ENCODE measurements at places on chromosomes 16 and 17. TPM values are rescaled to one million over a fixed set of nuclear protein-coding genes. Genes with fewer than 3 reads are reported as not detected.

DNA sequence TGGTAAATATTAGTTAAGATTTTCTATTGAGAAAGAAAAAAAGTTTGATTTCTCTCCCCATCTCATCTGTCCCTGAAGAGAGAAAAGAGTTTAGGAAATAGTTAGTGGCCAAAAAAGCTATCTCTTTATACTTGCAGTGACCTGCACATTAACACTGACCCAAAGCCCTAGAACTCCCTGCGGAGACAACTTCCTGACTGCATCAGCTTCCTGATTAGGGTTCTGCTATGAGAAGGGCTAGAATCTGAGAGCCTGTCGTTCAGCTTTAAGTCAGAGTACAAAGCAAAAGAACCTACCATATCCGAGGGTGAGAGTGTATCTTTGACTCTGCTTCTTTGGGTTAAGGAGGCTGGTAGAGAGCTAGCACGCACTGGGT is 24.7 kb downstream of the LIMD2 start:
- DNase-seq = no peak

SLC5A11 gene
- total RNA-seq = 0.11 TPM

GRCh38 chr16:75238132-75238852 is 13.1 kb downstream of the BCAR1 start:
- DNase-seq = no peak

DNA sequence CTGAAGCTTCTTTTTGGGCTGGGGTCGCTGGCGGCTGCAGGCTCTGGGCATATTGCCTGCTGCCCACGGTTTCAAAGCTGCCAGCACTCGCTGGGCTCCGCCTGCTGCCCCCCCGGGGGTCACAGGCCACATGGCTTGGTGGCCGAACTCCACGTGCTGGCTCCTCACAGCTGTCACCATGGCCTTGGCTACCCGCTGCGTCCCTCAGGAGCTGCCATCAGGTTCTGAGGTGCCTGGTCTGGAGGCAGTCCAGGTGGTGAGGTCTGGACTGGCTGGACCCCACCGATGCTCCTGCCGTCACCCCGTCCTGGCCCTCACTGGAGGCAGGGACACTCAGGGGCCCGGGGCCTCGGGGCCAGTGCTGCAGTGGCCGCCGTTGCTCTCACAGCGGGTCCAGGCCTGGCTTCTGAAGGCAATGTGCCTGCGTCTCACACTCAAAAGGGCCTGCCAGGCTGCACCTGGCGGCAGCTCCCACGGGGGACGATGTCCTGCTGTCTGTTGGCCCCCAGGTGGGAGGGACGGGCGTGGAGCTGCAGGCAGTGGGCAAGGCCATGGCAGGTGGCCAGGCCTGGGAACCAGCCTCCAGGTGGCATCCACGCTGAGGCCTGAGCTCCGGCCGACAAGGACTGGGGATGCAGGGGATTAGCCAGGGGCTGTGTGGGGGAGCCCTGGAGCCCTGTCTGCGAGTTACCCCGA is 13.3 kb downstream of the CAPN15 start:
- no peak for DNase-seq

ENDOV gene
- 11.2 TPM for total RNA-seq

GRCh38 chr17:59825533-59826322 is 67.0 kb downstream of the TUBD1 start:
- DNase-seq = no peak

NPEPPS gene
- total RNA-seq = 67.5 TPM

DNA sequence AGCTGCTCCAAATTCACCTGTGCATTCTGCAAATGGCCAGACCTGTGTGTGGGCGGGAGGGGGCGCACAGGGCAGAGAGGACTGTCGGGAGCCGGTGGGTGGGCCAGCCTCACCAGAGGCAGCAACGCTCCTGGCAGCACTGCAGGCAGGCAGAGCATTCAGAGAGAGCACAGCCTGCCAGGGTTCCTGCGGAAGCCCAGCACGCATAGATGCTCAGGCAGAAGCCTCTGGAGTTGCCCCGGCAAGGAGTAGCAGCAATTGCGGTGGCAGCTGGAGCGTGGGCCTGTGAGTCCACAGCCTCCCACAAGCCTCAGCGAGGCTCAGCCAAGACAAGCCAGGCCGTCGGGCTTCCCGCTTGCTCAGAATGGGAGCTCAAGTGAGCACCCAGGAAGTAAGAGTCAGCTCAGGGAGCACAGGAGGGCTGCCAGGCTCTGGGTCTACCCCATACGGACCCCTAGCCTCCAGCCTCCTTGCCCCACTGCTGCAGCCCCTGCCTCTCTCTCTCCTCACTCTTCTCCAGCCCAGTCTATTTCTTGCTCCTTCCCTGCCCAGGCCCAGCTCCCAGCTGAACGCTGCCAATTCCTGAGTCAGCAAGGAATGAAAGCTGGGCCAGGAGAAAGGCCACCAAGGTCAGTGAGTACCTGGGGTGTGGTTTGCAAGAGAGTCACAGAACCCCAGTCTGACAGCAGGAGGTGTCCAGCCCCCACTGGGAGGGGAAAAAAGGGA is 9.6 kb downstream of the EMC6 start:
- no peak for DNase-seq

- DNase-seq = no peak
Observed at GRCh38 chr16:2485811-2486507, 11.0 kb downstream of the TBC1D24 start.

GRCh38 chr17:42538482-42538881 is 2.4 kb downstream of the NAGLU start:
- DNase-seq = no peak

MLX gene
- 69.3 TPM for total RNA-seq

DNA sequence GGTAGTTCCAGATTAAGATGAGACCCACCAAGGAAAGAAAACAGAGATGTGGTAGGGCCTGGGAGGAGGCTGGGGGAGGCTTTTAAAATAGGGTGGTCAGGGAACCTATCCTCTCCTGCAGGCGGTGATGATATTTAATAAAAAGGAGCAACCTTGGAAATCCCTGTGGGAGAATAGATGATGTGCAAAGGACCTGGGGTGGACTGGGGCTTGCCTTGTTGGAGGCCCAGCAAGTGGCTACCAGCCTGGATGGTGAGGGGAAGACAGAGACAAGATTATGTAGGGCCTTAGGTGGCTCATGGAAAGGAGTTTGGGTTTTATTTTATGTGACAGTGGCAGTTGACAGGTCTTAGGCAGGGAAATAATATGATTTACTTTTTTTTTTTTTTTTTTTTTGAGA is 1.8 kb downstream of the POLR3E start:
- DNase-seq = no peak

DNA sequence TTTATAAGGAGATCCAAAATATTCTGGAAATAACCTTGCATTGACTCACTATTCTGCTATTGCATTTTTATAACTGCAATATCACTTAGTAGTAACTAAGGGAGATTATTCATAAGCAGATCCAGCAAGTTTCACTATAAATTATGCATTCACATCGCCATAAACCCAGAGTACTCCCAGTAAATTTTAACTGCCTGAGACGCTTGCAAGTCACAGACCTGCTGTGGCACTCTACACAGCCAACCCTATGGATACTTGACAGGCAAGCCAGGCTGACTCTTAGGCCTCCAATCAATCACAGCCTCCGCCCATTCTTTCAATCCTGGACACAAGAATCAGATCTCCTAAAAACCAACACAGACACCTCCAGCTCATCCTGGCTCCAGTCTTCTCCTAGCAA is 28.2 kb downstream of the USP31 start:
- no peak for DNase-seq

DNA sequence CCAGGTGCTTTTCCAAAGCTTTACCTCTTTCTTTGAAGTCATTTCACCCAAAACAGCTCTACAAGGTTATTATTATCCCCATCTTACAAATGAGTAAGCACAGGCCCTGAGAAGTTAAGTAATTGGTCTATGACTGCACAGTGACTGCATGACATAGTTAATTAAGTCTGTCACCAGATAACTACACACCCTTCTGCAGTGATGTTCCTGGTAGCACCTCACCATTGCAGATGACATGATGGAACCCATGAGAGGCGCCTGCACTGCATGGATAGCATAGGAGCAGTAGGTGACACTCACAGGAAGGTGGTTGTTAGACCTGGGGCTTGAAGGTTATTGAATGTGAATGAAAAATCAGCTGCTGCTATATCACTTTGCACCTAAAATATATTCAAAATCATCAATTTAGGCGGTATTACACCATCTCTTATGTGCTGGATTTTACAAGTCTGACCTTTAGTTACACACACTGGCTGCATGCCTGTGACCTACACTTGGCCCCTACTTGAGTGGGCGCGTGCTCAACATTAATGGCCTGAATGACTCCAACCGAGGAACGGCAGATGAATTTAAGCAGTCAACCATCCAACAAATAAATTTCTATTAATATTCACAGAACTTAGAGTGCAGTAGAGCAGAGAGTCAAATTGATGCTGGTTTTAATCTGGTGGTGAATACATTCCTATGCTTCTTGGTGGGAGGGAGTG is 239.6 kb downstream of the CDH11 start:
- no peak for DNase-seq

GRCh38 chr17:55294042-55294751 is 29.4 kb downstream of the HLF start:
- no peak for DNase-seq

TVP23B gene
- total RNA-seq = 36.2 TPM

TEFM gene
- 15.9 TPM for total RNA-seq

- DNase-seq = no peak
Observed at GRCh38 chr16:55338646-55339045, 14.6 kb downstream of the IRX6 start.

DHRS7C gene
- not detected for total RNA-seq

DNA sequence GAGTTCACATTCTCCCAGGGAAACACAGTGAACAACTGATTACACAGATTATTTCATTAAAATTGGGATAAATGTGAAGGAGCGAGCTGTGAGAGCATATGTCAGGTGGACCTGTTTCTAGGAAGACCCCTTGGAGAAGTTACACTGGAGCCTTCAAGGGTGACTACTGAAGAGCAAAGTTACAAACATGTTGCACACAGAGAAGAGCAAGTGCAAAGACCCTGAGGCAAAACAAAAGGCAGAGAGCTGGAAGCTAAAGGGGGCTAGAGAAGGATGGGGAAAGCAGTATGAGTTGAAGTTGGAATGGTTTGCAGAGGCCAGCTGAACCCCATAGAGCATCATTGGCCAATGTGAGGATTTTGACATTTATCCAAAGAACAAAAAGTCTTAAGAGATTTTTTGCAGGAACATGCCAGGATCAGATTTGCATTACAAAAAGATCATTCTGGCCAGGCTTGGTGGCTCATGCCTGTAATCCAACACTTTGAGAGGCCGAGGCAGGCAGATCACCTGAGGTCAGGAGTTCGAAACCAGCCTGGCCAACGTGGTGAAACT is 14.1 kb downstream of the PDZD9 start:
- no peak for DNase-seq

DNA sequence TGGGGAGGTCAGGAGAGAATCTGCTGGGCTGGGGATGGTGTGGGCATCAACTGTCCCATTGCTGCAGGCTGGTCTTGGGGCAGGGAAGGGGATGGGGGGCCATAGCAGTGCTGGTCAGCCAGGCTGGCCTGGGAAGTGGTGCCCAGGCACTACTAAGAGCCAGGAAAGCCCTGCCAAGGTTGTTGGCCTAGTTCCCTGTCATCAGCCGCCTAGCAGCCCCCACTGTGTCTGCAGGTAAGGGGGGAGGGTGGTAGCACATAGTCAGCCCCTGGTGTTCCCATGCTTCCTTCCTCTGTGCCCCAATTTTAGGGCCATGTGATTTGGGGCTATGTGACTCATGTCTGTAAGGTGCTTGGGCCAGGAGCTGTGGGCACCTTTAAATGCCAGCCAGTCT is 17.8 kb downstream of the GJD3 start:
- DNase-seq = no peak

GRCh38 chr17:74262601-74263000 is 11.4 kb upstream of the DNAI2 start:
- no peak for DNase-seq

NXPH3 gene
- total RNA-seq = 0.19 TPM

DNA sequence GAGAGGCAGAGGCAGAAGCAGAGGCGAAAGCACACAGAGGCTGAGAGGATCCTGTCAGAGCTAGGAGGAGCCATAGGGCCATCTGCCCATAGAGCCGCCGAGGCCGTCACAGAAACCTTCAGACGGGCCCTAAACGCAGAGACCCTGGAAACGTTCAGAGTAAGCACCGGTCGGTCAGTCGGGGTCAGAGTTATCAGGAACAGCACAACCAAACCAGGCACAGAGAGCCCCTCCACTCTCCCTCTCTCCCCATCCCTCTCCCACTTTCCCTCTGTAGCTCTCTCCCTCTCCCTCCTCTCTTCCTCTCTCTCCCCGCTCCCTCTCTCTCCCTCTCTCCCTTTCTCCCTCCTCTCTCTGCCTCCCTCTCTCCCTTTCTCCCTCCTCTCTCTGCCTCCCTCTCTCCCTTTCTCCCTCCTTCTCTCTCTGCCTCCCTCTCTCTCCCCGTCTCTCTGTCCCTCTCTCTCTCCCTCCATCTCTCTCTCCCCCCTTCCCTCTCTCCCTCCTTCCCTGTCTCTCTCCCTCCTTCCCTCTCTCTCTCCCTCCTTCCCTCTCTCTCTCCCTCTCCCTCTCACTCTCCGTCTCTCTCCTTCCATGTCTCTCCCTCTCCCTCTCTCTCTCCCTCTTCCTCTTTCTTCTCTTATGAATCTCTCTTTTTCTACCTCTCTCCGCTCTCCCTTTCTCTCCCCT is 138.9 kb downstream of the C16orf95 start:
- no peak for DNase-seq

- DNase-seq = no peak
Observed at GRCh38 chr16:89491974-89492687, 1.8 kb upstream of the ANKRD11 start.

AOC2 gene
- 4.1 TPM for total RNA-seq

TAC4 gene
- total RNA-seq = not detected

DNA sequence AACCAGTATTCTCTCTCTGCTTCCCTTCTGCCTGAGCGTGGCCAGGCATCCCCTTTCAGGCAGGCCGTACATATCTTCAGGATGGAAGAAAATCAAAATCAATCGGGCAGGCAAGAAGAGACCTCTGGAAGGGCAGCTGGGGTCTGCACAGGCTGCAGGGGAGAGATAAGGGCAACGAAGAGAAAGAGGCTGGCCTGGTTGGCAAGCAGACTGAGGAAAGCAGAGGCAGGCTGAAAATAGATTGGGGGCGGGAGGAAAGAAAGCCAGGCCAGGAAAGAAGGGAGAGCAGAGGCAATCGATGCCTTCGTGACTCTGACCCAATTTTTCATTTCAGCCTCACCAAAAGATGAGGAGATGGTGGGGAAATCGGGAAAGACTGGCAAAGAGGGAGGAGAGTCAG is 18.1 kb downstream of the PIPOX start:
- DNase-seq = no peak

GRCh38 chr17:60522889-60523626 is 3.0 kb downstream of the APPBP2 start:
- DNase-seq = no peak

CTCF gene
- total RNA-seq = 53.7 TPM

- DNase-seq = no peak
Observed at GRCh38 chr16:11688520-11688886, 20.2 kb downstream of the SNN start.

Measured in activated T-cell treated with anti-CD3 and anti-CD28 coated beads, Interleukin-2, amount 50 U/mL, for 4 hours (primary cell).